CD4-positive, alpha-beta T cell treated with Interleukin-2 at 100 ng/mL for 4 hours (primary cell): ENCODE measurements at places on chromosomes 11 and 22.

DNA sequence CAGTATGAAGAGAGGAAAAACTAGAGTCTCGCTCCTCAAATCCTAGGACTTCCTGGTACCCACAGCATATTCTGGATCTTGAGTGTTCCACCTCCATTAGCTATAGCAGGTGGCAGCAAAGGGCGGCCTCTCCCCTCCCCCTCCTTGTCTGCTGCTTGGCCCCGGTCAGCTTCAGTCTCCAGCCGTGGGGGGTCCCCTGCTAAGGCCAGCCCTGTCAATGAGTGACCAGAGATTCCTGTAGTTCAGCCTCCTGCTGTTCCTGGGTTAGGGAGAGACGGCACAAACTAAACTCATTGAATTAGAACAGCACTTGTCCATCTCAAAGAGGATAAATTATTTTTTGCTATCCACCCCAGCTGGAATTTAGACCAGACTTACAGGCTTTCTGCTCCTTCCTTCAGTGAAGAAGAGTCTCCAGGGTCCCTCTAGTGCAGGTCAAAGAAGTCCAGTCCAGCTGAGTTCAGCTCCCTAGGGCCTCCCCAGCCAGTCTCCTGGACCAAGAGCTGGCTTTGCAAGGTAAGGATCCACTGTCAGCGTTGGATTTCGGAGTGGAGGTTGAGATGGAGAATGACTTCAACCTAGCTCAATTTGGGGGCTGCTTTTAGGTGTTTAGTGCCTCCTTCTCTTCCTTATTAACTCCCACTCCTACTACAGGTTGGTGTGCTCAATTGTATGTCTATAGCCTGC, 1.1 kb upstream of the PHLDB1 start:
- DNase-seq = no peak

DNA sequence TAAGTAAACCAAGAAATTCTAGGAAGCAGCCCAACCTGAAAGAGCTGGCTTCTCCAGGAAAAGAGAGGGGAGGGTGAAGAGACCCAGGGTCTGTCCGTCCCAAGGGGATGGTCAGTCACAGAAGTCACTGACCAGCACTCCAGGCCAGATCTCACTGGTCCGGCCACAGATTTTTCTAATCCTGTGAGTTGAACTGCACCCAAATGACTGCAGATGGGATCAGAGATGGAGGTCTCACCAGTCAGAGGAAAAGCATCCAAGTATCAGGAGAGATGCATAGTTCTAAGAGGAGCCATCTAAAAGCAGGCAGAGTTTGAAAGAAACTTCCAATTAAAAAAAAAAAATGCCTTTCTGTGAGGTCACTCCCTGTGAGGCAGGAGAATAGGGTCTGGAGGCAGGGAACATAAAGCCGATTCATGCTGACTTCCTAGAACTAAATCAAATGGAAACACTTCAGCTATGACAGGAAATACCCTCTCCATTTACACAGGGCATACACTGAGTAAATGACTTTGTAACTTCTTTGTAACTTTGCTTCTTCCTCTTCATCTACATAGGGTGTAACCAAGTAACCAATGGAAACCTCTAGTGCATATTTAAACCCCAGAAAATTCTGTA, 144.5 kb downstream of the CCDC34 start:
- no peak for DNase-seq

DNA sequence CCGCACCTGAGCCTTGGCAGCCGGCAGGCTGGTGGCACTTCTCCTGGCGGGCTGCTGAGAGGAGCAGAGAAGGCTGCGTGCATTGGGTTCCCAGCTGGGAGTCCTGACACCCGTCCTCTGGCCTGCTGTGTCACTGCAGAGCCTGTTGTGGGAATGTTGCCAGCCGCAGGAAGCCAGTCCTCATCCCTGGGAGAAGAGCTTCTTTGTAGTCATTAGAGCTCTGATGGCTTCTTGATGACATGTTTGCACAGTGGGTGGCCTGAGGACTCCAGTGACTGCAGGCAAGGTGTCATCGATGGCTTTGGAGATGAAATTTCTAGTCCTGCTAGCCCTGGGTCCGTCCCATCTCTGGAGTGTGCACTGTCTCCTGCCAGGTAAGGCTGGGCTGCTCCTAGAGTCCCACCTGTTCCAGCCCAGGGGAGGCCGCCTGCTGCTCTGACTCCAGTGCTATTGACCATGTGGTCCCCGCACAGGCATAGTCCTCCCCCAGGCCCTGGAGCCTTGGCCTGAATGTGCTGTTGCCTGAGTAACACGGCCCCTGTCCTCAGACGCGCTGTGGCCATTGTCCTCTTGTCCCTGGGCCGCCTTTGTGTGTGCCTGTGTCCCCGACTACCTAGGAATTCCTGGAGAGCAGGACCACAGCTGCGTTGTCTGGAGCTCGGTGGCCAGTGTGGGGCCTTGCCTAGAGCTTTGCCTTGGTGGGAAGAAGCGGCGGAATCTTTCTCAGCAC, 129.2 kb downstream of the CACNA1I start:
- DNase-seq = no peak

DNA sequence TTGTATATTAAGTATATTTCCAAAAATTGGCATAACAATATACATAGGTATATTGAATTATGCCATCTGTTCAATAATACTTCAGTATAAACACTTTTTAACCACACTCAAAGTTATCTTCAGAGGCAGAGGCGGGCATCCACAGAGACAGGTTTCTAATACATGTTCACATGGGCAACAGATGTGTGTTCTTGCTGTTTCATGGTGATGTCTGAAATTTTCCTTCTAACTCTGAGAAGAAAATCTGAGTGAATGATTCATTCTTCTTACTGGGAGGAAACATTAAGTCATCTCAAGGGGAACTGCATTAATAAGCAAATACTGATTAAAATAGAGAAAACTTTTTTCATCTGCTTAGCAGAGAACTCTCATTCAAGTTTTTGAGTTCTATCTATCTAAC, 1074.5 kb downstream of the LRRC4C start:
- no peak for DNase-seq
